Stimulated activated CD8-positive, alpha-beta memory T cell treated with anti-CD3 and anti-CD28 coated beads, Interleukin-4, amount 100 ng/mL, for 1 hour (primary cell): ENCODE measurements at places on chromosomes 16 and 17.

- DNase-seq, result no peak
Measured at GRCh38 chr17:50219342-50219741, 17.9 kb upstream of the COL1A1 start.

- no peak for DNase-seq
Measured at GRCh38 chr17:78974635-78975591, 4.8 kb downstream of the LGALS3BP start.

- no peak for DNase-seq
Measured at GRCh38 chr17:11986942-11987329, 10.3 kb downstream of the ZNF18 start.

GRCh38 chr16:296806-297510 is 14.0 kb downstream of the PDIA2 start:
- no peak for DNase-seq
